Myocyte (in vitro differentiated cells): ENCODE measurements at places on chromosomes 12 and 14.

GRCh38 chr12:4421590-4422031 lies 24.0 kb downstream of the FGF6 start:
- peak; percentile 64 for DNase-seq

GRCh38 chr12:51833448-51834227 lies 14.9 kb downstream of the FIGNL2 start:
- DNase-seq, result no peak

GRCh38 chr12:25675808-25676207 lies 122.7 kb upstream of the LMNTD1 start:
- DNase-seq, result no peak

DNA sequence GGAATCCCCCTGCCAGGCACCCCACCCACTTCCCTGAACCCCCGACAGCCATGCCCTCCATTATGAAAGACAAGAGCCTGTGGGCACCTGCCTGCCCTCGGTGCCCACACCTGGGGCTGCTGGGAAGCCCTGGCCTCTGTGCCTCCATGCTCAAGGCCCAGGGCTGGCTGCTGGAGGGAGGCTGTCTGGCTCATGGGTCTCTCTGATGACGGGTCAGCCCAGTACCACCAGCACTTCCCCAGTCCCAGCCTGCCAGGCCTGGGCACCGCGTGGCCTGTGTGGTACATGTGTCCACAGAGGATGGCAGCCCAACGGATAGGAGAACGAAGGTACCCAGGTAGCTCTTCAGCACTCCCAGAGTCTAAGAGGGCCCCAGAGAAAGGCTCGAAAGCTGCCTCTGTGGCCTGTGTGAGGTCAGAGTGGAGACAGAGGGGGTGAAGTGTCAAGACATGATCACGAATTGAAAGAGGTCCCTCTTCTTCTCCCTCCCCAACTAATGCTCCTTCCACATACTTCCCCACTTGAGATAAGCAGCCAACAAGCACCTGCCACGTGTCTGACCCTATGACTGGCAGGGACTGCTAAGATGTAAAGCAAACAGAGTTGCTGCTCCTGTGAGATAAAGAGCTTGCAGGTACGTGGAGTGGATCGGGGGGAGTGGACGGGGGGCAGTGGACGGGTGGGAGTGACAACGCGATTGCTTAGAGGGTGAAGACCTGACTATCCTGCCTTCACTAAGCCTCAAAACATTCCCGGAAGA lies 21.2 kb downstream of the FBLN5 start:
- DNase-seq, result no peak

GRCh38 chr12:57740656-57741412 lies 2.3 kb upstream of the AGAP2 start:
- DNase-seq, result no peak

DNA sequence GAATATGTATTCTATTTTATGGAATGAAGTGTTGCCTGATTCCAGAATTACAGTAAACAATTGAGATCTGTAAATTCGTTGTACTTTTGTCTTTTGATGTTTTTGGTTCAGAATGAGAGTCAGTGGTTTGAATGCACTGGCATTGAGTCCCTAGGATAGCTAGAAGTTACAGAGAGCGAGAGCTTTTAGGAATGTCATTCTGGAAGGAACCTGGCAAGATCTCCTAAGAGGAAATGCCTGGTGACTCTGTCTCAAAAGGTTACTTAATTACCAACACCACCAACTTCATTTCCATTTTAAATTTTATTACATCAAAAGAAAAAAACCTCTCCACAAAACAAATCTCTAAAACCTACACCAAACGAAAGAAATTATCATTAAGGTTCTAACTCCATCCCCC lies 6.0 kb upstream of the CEBPE start:
- no peak for DNase-seq

DNA sequence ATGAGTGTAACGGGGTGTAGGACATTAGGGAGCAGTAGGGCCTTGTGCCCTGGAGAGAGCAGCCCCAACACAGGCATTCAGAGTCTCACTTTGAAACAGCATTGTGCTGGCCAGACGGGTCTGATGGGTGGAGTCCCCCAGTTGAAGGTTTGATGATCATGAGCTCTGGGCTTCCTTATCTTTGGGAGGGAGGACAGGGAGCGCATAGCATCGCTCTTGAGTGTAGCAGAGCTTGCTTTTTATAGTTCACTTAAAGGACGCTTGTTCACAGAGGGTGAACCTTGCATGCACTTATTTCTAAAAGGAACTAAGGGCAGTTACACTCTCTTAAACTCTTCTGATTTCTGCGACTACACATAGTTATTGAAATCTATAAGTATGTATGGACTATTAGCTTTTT lies 10.6 kb downstream of the KCNK13 start:
- no peak for DNase-seq

GRCh38 chr12:26162174-26162573 lies 33.2 kb upstream of the SSPN start:
- no peak for DNase-seq

DNA sequence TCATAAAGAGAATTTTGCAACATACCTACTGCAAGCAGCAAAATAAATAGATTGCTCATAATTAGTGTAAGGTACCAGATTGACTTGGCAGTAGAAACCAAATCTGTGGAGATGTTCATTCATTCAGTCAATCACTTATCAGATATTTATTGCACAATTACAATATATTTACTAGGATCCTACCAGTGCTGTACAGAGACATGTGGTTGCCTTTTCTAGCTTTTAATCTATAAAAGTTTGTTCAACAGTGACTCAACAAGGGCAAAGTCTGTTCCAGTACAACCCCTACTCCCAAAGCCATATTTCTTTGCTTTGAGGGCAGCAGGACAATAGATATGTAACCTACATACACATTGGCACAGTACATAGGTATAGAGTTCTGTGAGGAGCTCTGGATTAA lies 27.3 kb downstream of the ABCD2 start:
- no peak for DNase-seq

- DNase-seq, result no peak
Measured at GRCh38 chr14:33343016-33343415, 404.3 kb downstream of the NPAS3 start.
